GM12878 (cell line): ENCODE measurements at places on chromosomes 3 and 15. TPM values are rescaled to one million over a fixed set of nuclear protein-coding genes. Genes with fewer than 3 reads are reported as not detected.

- peaks cover 7% of the 10 kb centered on the region; the same call in 1 of the 2 replicates for H3K4me1 ChIP-seq
- no peak for DNase-seq
- H3K27ac ChIP-seq = no peak overlapping the region
- H3K27me3 ChIP-seq = no peaks in the 10 kb centered on the region
- H3K36me3 ChIP-seq = peaks cover 28% of the 10 kb centered on the region; the same call in 1 of the 2 replicates
- H3K4me3 ChIP-seq = no peak overlapping the region
These were observed 10.8 kb downstream of the GHRL start for GRCh38 chr3:10281951-10282350.

Gene NFKBIZ
- polyA plus RNA-seq = 6.6 and 7.7 TPM in 2 replicates

- DNase-seq = no peak
- H3K27ac ChIP-seq = no peak overlapping the region
- H3K4me1 ChIP-seq = no peaks in the 10 kb centered on the region
- H3K4me3 ChIP-seq = no peak overlapping the region
These were observed 18.1 kb downstream of the DNAJC13 start for GRCh38 chr3:132435224-132435910.

Gene COLQ
- 0.33 and 0.44 TPM in 2 replicates for polyA plus RNA-seq

- H3K27ac ChIP-seq = no peak overlapping the region
- DNase-seq = no peak
- H3K4me1 ChIP-seq = peaks cover 52% of the 10 kb centered on the region
- H3K4me3 ChIP-seq = no peak overlapping the region
- no peaks in the 10 kb centered on the region for H3K27me3 ChIP-seq
These were observed 35.9 kb downstream of the STARD5 start for GRCh38 chr15:81288040-81288439.

Gene MESP2
- not detected in 2 replicates for polyA plus RNA-seq

DNA sequence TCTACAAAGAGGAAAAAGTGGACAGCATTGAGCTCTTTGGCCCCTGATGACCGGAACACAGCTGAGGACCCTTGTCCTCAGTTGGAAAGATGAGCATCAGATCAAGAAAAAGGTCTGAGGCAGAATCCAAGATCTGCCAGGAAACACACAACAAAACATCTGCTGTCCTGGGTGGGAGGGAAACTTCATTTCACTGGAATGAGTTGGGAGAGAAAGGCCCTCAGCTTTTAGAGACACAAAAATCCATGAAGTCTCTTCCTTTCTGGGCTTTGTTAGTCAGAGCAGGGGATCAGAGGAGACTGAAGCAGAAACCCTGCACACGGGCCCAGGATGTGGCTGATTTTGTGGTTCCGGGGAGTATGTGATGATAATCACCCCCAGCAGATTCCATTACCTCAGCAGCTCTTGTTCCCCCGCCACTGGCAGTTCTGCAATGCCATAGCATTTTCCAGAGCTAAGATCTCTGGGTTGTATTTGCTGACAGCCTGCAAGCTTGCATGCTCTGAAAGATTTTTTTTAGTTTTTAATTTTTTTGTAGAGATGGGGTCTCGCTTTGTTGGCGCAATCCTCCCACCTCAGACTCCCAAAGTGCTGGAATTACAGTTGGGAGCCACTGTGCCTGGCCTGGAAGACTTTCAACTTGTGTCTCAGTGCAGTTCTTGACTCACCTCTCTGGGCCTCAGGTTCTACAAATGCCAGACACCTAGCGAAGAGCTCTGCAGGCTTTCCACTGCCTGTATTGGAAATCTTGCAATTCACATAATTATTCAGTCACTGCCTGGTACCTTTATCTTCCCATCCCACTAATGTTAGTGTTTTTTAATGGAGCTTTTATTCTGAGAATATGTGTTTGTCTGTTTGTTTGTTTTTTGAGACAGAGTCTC is 5.8 kb upstream of the TATDN2 start:
- no peaks in the 10 kb centered on the region for H3K36me3 ChIP-seq
- no peaks in the 10 kb centered on the region for H3K27me3 ChIP-seq
- H3K4me1 ChIP-seq = peaks cover 7% of the 10 kb centered on the region

Gene PODXL2
- 11.1 and 12.0 TPM in 2 replicates for polyA plus RNA-seq

- H3K4me1 ChIP-seq = no peaks in the 10 kb centered on the region
- DNase-seq = no peak
- H3K36me3 ChIP-seq = no peaks in the 10 kb centered on the region
- H3K4me3 ChIP-seq = no peak within 1 kb of the TSS
- no peaks in the 10 kb centered on the region for H3K27me3 ChIP-seq
These were observed at the start of gene CLDN16 for GRCh38 chr3:190387578-190388213. CLDN16 (plus strand) TSS chr3:190388163; CDS start chr3:190388330, 167 bp downstream.

DNA sequence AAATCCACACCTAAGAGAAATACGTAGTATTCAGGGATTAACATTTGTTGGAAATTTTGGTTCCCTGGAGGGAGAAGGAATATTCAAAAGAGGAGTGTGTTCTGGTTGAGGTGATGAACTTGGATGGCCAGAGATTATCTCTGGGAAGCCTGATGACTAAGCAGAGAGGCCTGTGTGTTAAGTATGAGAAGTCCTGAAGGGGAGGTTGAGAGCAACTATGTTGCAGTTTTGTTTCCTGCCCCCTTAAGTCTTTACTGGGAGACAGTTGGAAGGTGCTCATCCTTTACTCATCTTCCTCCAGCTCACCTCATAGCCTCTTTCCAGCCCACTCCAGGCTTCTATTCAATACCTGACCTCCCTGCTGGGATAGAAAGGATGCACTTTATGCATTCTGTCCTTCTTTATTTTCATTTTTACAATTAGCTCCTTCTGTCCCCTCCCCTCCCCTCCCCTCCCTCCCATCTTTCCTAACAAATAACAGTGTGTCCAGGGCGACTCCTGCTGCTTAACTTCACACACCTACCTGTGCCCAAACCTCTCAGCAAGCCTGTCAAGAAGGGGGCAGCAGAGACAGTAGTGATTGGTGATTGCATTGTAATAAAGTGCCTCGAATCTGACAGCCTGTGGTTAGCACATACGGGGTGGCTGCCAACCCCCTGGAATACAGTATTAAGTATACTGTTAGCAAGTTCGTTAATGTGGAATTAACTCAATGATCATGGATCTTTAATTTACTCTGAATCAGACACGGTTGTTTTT is 11.9 kb downstream of the RAP2B start:
- no peaks in the 10 kb centered on the region for H3K4me1 ChIP-seq
- no peak for DNase-seq
- no peaks in the 10 kb centered on the region for H3K36me3 ChIP-seq
- H3K27ac ChIP-seq = no peak overlapping the region
- no peaks in the 10 kb centered on the region for H3K27me3 ChIP-seq

Gene MRPL47
- 118 and 121 TPM in 2 replicates for polyA plus RNA-seq

- no peak for DNase-seq
- no peaks in the 10 kb centered on the region for H3K27me3 ChIP-seq
- H3K36me3 ChIP-seq = no peaks in the 10 kb centered on the region
- no peaks in the 10 kb centered on the region for H3K4me1 ChIP-seq
- H3K4me3 ChIP-seq = no peak overlapping the region
These were observed 457.5 kb downstream of the EDEM1 start for GRCh38 chr3:5644773-5645670.

Gene TLR9
- 0.67 and 1.2 TPM in 2 replicates for polyA plus RNA-seq

DNA sequence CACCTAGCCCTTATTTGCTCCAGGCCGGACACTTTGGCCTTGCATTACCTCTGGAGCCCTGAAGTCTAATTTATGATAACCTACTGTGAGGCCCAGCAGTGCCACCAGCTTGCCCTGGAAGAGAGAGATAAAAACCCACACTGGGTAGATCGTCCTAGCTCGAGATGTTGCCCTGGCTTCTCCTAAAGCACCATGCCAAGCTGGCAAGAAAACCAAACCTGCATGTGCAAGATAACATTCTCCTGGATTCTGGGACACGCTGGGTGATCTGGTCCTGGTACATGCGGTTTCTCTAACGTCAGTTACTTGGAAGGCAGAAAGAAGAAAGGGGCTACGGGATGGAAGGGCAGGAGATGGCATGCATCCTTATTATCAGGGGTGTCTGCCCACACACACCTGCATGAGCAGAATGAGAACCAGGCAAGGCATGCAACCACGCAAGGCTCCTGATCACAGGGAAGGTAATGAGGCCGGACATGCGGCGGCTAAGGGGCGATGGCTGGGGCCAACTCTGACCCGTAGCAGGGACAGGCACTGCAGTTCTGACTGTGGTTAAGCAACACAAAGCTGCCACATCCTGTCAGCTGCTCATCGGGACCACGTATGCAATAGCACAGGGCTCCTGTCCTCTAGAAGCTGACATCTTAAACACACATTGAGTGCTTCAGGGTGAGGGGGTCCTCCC is 73.0 kb downstream of the OXNAD1 start:
- peaks cover 12% of the 10 kb centered on the region for H3K4me1 ChIP-seq
- no peaks in the 10 kb centered on the region for H3K27me3 ChIP-seq
- H3K27ac ChIP-seq = peak overlapping the region; percentile 51; the same call in 1 of the 2 replicates
- H3K36me3 ChIP-seq = peaks cover 33% of the 10 kb centered on the region
- H3K4me3 ChIP-seq = no peak overlapping the region
- peak; percentile 20 for DNase-seq

DNA sequence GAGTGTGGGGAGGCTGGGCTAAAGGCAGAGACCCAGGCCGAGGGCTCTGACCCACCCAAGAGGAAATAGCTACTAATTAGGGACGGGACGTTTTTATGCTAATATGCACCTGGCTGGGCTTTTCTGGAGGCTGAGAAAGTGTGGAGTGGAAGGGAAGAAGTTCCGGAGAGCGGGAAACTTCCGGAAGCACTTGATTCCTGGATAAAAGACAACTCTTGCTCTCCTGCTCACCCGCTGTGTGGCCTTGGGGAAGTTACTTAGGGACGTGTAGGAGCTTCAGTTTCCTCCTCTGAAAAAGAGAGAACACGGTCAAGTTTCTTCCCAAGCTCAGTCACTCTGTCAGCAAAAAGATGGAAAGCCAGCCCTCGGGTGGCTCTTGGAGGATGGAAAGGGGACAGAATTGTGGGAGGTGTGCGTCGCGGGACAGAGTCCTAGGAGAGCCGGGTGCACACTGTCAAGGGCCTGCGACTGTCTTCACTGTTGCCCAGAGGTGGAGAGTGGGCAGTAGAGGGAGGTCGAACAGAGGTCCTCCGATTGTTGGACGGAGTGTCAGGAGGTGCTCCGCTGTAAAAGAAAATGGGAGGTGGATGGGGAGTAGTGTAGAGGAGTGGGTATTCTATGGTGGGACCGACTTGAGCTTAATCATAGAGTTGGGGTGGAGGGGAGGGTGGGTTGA is 43.2 kb downstream of the EPHB3 start:
- no peak overlapping the region for H3K27ac ChIP-seq
- no peak for DNase-seq
- peaks cover 10% of the 10 kb centered on the region for H3K27me3 ChIP-seq
- H3K4me3 ChIP-seq = no peak overlapping the region
- no peaks in the 10 kb centered on the region for H3K36me3 ChIP-seq
- H3K4me1 ChIP-seq = no peaks in the 10 kb centered on the region

DNA sequence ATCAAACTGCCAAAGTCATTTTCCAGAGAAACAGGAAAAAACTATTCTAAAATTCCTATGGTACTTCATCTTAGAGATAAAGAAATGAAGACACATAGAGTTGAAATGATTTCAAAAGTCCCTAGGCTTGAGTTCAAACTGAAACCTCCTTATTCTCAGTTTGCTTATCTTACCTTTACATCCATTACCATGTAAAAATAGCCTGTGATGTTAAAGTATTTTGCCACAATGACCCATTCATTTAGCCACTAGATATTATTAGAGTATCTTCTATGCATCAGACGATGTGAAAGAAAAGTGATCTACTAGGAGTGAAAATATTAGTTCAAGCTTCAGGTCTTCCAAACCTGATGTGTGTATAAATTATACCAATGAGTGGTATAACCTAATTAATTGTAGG is 55.1 kb upstream of the TTC14 start:
- H3K27ac ChIP-seq = no peak overlapping the region
- no peaks in the 10 kb centered on the region for H3K4me1 ChIP-seq
- no peaks in the 10 kb centered on the region for H3K36me3 ChIP-seq
- H3K27me3 ChIP-seq = no peaks in the 10 kb centered on the region
- no peak overlapping the region for H3K4me3 ChIP-seq

DNA sequence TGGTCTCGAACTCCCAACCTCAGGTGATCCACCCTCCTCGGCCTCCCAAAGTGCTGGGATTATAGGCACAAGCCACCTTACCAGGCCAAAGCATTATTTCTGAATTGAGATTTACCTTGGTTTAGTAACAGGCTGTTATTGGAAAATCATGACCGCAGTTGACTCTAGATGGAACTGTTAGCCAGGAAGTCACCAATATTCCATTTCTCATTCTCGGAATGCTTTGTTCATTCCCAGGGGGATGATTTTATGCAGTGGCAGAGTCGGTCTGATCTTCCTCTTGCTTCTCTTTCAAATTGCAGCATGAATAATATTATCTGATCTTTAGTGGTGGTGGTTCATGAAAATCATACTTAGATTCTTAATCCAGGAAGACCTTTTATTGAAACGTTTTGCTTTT is 195.5 kb upstream of the MBNL1 start:
- no peaks in the 10 kb centered on the region for H3K27me3 ChIP-seq
- no peak overlapping the region for H3K27ac ChIP-seq
- no peak overlapping the region for H3K4me3 ChIP-seq
- no peaks in the 10 kb centered on the region for H3K4me1 ChIP-seq
- H3K36me3 ChIP-seq = no peaks in the 10 kb centered on the region

DNA sequence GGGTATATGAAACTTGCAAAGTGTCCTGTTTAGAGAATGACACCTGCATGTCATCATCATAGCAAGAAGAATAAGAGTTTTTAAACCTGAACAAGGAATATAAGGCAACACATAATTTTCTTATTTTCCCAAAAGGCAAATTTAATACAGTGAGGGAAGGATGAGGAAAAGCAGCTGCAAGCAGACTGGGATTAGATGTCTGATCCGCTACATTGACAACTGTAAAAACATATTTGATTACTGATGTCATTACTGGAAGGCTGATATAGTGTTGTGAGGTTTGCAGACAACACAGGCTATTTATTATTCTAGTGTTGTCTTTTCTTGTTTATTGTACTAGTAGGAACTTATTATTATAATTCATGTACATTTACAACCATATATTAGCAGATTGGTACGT is 528.7 kb downstream of the ZIC1 start:
- no peaks in the 10 kb centered on the region for H3K36me3 ChIP-seq
- no peaks in the 10 kb centered on the region for H3K4me1 ChIP-seq
- no peaks in the 10 kb centered on the region for H3K27me3 ChIP-seq
- H3K4me3 ChIP-seq = no peak overlapping the region

Gene CPA3
- polyA plus RNA-seq = not detected in 2 replicates

Gene MYH15
- 0.06 TPM in 1 of 2 replicates, not detected in the other for polyA plus RNA-seq

Gene PLSCR2
- not detected in 2 replicates for polyA plus RNA-seq

Gene ALG1L2
- polyA plus RNA-seq = 0.19 TPM in 1 of 2 replicates, not detected in the other
